GM23338 (cell line): ENCODE measurements at places on chromosomes 1 and 21. TPM values are rescaled to one million over a fixed set of nuclear protein-coding genes. Genes with fewer than 3 reads are reported as not detected.

Gene ATP6V1G3
- not detected in 2 replicates for total RNA-seq

Gene SLC9C2
- total RNA-seq, result 1.1 TPM in 1 of 2 replicates, not detected in the other

Gene RGS16
- total RNA-seq, result 15.4 and 18.2 TPM in 2 replicates

Gene MARK1
- 13.6 and 13.9 TPM in 2 replicates for total RNA-seq
